Stimulated activated naive CD4-positive, alpha-beta T cell (primary cell): ENCODE measurements at places on chromosomes 2 and 18.

DNA sequence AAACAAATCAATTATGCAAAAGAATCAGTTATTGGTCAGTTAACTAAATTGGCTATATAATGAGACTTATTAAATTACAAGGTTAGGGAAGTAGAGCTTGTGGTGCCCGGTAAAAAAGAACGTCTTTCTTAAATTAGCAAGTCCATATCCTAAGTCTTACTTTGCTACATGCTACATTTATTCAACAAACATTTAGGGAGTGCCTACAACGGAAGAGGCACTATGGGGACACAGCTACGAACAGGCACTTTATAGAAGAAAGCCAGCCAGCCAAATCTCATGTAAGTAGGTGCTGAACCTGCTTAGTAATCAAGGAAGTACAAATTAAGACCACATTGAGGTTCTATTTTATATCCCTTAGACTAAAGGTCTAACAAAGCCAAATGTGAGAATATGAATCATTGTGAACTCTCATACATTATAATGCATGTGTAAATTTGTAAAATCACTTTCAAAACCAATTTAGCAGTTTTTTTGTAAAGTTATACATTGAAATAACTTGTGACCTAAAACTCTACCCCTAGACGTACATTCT lies 59.9 kb downstream of the PDK1 start:
- DNase-seq, result no peak

DNA sequence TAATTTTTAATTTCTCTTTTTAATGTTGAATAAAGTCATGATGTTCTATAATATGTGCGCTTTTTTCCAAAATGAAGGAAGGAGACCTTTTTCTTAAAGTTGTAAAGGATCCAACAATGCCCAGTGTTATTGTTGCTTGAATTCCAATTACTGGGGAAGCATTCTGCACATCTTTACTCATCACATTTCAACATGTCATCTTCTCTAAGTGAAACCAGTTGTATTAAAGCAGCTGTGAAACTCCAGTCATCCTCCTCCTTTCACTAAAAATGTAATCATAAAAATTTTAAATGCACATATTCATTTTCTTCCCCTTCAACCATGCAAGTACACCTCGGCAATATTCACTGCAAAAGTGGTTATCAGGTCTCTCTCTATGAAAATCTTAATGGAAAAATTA lies 722.7 kb downstream of the TSN start:
- no peak for DNase-seq

- DNase-seq, result no peak
These were observed 46.0 kb downstream of the ARHGEF33 start for GRCh38 chr2:38935568-38936172.

DNA sequence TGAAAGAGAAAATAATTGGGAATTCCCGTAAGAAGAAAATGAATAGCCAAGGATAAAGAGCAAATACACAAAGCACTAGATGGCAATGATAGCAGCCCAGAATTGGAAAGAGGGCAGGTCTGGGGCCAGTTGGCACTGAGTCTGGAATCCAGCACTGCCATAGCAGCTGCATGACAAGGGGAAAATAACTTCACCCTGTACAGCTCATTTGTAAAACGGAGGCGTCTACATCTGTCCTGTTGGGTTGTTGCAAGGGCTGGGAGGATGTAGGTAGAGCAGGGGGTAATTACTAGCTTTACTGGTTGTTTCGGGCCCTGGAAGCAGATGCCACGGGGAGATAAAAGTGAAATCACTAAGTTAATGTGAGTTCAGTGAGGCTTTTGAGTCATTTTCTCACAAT lies 110.0 kb upstream of the RASGRP3 start:
- no peak for DNase-seq

GRCh38 chr18:3671176-3671575 lies 221.2 kb downstream of the TGIF1 start:
- DNase-seq, result no peak

GRCh38 chr2:128157644-128158043 lies 66.6 kb downstream of the UGGT1 start:
- no peak for DNase-seq

- DNase-seq, result no peak
These were observed 52.7 kb downstream of the ATP9B start for GRCh38 chr18:79121746-79122474.

GRCh38 chr2:38698467-38699003 lies 32.6 kb downstream of the GALM start:
- DNase-seq, result no peak

GRCh38 chr2:242031481-242032019 lies 162.0 kb downstream of the RTP5 start:
- DNase-seq, result peak; percentile 82

DNA sequence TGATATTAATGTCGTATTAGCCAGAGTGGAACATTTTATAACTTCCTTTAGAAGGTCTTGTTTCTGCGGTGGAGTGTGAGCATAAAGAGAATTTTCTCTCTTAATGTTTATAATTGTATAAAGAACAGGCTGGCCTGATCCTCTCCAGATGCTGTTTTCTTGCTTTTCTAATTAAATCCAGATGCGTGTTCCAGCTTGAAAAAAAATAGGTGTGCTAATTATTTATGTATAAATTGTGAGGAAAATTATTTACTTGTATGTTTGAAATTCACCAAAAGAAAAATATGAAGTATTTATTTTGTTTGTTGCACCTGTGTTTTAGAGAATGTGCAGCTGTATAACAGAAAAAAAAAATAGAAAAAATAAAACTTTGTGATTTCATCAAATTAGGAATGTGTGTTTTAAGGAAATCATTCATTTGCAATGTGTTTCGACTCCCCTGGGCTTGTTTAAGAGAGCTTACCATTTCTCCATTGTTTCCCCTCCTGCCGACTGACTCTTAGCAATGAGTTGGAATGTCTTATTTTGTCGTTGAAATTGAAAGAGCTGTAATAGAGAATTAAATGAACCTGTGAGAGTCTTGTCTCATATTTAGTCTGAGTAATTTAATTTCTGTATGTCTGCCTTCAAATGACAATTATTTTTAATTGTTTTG lies 220.1 kb upstream of the NXPH2 start:
- no peak for DNase-seq

DNA sequence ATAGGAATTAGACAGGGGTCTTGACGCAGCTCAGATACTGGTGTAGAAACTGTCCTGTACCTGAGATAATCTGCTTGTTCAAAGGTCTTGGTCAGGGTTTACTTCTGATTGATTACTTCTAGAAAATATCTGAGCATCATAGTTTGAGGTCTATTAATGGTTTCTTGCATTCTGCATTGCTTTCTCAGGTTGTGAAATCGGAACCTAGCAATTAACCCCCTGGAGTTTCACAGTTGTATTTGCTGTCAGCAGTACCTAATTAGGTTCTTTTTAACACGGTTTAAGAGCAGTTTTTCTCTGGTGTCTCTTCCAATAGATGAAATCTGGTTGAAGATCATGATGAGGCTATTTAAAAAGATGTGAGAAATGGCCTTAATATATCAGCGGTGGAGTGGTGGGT lies 428.6 kb upstream of the SYT4 start:
- DNase-seq, result no peak

GRCh38 chr2:30747206-30747605 lies 60.0 kb downstream of the CAPN13 start:
- no peak for DNase-seq

GRCh38 chr2:240149943-240150784 lies 9.7 kb upstream of the OTOS start:
- DNase-seq, result peak; percentile 11

GRCh38 chr2:96787411-96787810 lies 26.7 kb downstream of the CNNM4 start:
- no peak for DNase-seq

DNA sequence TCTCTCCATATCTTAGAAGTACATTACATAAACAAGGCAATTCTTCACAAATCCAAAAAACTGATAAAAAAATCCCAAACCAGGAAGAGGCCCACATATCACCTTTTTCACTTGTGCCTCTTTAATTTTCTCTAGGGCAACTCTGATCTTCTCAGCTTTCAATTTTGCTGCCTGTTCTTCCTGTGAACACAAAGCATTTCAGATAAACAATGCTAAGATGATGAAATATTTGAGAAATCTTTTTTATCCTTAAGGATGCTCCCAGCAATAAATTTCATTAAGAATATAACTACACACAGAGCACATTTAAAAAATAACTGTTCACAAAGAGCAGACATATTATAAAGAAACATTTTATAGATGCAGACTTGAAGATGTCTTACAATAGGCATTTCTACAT lies 73.4 kb downstream of the RAPH1 start:
- no peak for DNase-seq

GRCh38 chr2:53829273-53829979 lies 30.3 kb downstream of the GPR75 start:
- no peak for DNase-seq

- DNase-seq, result no peak
These were observed 282.7 kb downstream of the EPHA4 start for GRCh38 chr2:221289389-221289788.

DNA sequence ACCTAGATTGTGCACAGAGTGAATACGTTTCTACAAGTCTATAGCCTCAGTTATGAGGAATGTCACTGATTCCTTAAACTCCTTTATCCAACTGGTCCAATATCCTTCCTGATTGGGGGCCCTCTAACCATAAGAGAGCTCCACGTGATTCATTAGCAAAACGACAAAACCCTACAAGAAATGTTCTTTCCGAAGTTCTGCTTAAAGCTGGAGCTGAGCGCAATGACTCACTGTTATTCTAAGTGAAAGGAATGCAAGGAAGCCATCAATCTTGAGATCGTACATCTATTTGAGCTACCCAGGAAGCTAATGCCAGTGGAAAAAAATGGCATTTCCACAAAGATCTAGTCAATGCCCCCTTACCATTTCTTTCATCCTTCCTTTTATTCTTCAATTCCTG lies 354.9 kb upstream of the CDH20 start:
- DNase-seq, result no peak

DNA sequence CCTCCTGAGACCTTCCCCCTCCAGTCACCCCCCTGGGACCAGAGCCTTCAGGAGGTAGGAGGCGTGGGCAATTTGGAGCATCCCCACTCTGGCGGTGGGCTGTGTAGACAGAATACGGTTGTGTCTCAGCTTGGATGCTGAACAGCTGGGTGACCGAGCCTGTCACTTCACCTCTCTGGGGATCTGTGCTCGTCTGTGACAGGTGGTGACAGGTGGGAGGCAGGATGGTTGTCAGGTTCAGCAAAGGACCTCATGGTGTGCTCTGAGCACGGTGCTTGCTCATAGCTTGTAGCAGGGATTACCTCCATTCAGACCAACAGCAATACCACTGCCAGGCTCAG lies 186.5 kb upstream of the HS6ST1 start:
- no peak for DNase-seq

DNA sequence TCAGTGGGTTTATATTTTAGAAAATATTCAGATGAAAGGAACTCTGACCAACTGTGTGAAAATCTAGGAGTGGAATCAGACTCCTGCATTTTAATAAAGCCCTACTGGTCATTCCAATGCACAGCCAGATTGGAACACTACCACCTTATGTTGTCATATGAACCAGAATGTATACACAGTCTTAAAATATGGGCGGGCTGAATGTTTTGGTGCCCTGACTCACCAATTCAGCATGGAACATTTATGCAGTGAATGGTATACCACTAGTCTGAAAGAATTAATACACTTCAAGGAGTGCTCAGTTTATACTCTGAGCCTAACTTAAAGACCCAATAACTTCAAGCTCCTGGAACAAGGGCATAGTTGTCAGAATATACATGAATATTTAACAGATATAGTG lies 280.9 kb upstream of the TCF4 start:
- no peak for DNase-seq

GRCh38 chr18:56647071-56647470 lies 4.1 kb upstream of the WDR7 start:
- DNase-seq, result no peak

- no peak for DNase-seq
These were observed 60.0 kb downstream of the SDC1 start for GRCh38 chr2:20164734-20165478.

DNA sequence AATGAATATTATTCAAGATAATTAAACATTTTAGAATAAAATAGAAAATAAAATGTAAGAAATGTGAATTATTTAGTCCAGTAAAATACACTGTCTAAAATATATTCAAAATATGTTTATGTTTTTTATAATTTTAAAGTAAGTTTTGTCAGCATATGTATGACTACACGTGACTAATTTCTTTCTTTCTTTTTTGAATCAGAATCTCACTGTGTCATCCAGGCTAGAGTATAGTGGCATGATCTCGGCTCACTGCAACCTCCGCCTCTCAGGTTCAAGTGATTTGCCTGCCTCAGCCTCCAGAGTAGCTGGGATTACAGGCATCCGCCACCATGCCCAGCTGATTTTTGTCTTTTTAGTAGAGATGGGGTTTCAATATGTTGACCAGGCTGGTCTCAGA lies 19.1 kb upstream of the INO80D start:
- no peak for DNase-seq

DNA sequence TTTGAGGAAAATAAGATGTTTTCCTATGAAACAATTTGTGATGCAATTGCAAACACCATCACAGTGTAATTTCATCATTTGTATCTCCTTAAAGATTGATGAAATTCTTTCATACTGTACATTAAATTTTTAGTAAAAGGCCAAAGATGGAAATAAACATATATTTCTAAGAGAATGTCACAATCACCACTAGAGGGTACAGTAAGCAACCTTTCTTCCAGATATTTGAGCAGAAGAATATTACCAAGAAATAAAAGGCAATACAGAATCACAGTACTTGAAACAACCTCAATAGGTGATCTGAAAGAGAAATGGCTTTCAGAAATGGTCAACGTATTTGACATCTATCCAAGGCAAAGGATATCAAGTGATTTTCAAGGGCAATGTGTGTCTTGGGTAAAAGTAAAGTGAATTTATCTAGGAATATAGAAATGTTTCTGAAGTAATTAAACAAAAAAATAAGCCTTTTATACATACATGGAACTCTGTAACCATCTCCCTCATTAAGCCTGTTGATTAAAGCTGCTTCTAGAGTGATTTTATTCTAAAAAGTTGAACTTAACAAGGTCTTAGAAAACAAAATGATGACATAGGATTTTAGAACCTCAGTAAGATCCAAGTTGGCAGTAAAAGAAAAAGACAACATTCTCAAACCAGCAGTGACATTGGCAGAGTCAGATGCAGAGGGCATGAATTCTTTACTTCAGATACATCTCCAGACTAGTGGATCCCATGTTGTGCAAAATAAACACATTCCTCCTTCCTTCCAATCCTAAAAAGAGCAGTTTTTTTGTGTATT lies 90.3 kb upstream of the SESTD1 start:
- no peak for DNase-seq

DNA sequence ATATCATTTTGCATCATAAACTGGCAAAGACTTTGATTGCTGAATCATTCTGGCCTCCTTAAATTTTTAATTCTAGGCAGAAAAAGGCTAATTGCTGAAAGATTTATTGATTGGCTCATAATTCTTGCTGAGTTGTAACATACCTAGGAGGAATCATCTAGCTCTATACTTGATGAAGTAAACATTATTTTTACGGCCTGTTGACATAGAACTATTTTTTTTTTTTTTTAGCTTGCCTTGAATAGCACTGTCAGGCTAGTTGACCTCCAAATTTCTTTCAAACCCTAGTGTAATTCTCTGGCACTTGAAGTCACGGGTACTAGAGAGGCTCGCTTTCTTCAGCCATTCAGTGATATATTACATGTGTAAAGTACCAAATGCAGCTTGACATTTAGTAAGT lies 2.8 kb downstream of the SERPINB12 start:
- no peak for DNase-seq

- DNase-seq, result no peak
These were observed 329.5 kb downstream of the PAX3 start for GRCh38 chr2:221969087-221969829.

GRCh38 chr2:46381871-46382270 lies 84.7 kb downstream of the EPAS1 start:
- DNase-seq, result no peak

- DNase-seq, result no peak
These were observed 168.4 kb downstream of the ZFP36L2 start for GRCh38 chr2:43057742-43058725.

- DNase-seq, result no peak
These were observed 233.3 kb downstream of the MBD2 start for GRCh38 chr18:53991202-53991601.
